Neural crest cell (in vitro differentiated cells): ENCODE measurements at places on chromosomes 3 and 15.

DNA sequence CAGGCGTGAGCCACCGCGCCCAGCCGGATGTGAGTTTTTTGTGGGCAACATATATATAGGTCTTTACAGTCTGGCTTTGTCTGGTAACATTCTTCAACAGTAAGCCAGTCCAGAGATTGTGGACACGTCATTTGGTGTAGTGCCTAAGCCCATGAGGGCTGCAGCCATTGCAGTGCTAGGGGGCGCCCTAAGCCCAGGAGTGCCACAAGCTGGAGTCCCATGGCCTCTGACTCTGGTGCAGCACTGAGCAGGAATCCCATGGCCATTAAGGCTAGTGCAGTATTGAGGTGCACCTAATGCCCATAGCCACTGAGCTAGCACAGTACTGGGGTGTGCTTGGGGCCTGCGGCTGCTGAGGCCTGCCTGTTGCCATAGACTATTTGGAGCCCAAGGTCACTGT, 136.4 kb upstream of the NDN start:
- no peak for DNase-seq
- H3K4me1 ChIP-seq = no peaks in the 10 kb centered on the region
- no peak overlapping the region for H3K4me3 ChIP-seq
- H3K27ac ChIP-seq = no peak overlapping the region

- peaks cover 3% of the 10 kb centered on the region for H3K36me3 ChIP-seq
- H3K27me3 ChIP-seq = no peaks in the 10 kb centered on the region
- no peaks in the 10 kb centered on the region for H3K4me1 ChIP-seq
- H3K27ac ChIP-seq = no peak overlapping the region
- no peak overlapping the region for H3K4me3 ChIP-seq
These were observed 1028.7 kb downstream of the NTRK3 start for GRCh38 chr15:87227846-87228245.

GRCh38 chr3:124444896-124445295, 285.4 kb upstream of the UMPS start:
- H3K27ac ChIP-seq = no peak overlapping the region
- peaks cover 2% of the 10 kb centered on the region for H3K4me1 ChIP-seq
- peaks cover 16% of the 10 kb centered on the region for H3K36me3 ChIP-seq
- H3K4me3 ChIP-seq = no peak overlapping the region
- no peak for DNase-seq

- DNase-seq = no peak
- no peaks in the 10 kb centered on the region for H3K27me3 ChIP-seq
- no peak overlapping the region for H3K27ac ChIP-seq
- no peak overlapping the region for H3K4me3 ChIP-seq
These were observed 18.3 kb upstream of the CFAP100 start for GRCh38 chr3:126376444-126376843.

DNA sequence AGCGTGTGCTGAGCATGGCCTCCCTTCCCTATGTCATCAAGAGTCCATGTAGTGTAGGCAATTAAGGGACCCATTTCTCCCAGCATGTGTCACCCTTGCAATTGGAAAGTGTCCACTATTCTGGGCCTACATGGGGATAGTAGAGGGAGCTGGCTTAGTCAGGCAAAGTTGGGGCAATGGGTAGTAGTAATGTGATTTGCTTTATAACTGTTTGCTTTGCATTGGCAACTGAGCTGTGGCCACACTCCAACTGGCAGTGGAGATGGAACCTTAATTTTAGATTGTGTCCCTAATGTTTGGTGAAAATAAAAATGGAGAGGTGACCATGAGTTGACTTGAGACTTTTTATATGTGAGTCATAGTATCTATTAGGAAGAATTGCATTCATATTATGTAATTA, 97.7 kb upstream of the SAMMSON start:
- H3K27ac ChIP-seq = peak overlapping the region; percentile 48
- DNase-seq = no peak
- H3K4me3 ChIP-seq = no peak overlapping the region
- H3K27me3 ChIP-seq = peaks cover 11% of the 10 kb centered on the region

- H3K27ac ChIP-seq = peak within 1 kb of the TSS; percentile 98
- peaks cover 2% of the 10 kb centered on the region for H3K27me3 ChIP-seq
- peak; percentile 91 for DNase-seq
- peaks cover 54% of the 10 kb centered on the region for H3K4me1 ChIP-seq
- peak within 1 kb of the TSS; percentile 99 for H3K4me3 ChIP-seq
- H3K36me3 ChIP-seq = peaks cover 9% of the 10 kb centered on the region
These were observed at the start of gene UQCC5 for GRCh38 chr3:52536369-52537164. Gene UQCC5 (plus strand): TSS chr3:52536605. CDS start chr3:52536756, 151 bp downstream.

GRCh38 chr15:70420086-70420947, 322.6 kb upstream of the TLE3 start:
- H3K27ac ChIP-seq = no peak overlapping the region
- H3K4me3 ChIP-seq = no peak overlapping the region
- peak; percentile 20 for DNase-seq
- H3K4me1 ChIP-seq = peaks cover 21% of the 10 kb centered on the region
- H3K36me3 ChIP-seq = no peaks in the 10 kb centered on the region

GRCh38 chr3:109018828-109019227, 65.1 kb upstream of the GUCA1C start:
- H3K27ac ChIP-seq = no peak overlapping the region
- H3K27me3 ChIP-seq = no peaks in the 10 kb centered on the region
- H3K4me3 ChIP-seq = no peak overlapping the region
- no peak for DNase-seq

GRCh38 chr3:36957862-36958686, 13.2 kb upstream of the TRANK1 start:
- no peak overlapping the region for H3K4me3 ChIP-seq
- H3K4me1 ChIP-seq = peaks cover 4% of the 10 kb centered on the region
- H3K36me3 ChIP-seq = no peaks in the 10 kb centered on the region
- no peak overlapping the region for H3K27ac ChIP-seq
- DNase-seq = no peak

DNA sequence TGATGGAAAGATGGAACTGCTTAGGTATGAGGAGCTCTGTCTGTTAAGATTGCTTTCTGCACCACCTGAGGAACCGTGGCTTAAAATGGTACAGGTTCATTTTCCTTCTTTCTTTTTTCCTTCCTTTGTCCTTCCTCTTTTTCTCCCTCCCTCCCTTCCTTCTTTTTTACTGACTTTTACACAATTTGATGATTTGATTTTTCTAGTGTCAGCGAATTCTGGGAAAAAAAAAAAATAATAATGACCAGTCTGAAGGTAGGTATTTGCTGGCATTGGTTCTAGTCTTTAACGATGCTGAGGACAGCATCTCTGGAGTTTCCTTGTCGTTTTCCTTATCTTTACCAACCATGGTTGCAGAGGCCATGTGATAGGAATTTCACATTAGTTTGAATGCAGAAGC, 613.5 kb downstream of the EDEM1 start:
- DNase-seq = no peak
- H3K36me3 ChIP-seq = no peaks in the 10 kb centered on the region
- no peak overlapping the region for H3K4me3 ChIP-seq
- H3K27ac ChIP-seq = no peak overlapping the region
- H3K4me1 ChIP-seq = no peaks in the 10 kb centered on the region

DNA sequence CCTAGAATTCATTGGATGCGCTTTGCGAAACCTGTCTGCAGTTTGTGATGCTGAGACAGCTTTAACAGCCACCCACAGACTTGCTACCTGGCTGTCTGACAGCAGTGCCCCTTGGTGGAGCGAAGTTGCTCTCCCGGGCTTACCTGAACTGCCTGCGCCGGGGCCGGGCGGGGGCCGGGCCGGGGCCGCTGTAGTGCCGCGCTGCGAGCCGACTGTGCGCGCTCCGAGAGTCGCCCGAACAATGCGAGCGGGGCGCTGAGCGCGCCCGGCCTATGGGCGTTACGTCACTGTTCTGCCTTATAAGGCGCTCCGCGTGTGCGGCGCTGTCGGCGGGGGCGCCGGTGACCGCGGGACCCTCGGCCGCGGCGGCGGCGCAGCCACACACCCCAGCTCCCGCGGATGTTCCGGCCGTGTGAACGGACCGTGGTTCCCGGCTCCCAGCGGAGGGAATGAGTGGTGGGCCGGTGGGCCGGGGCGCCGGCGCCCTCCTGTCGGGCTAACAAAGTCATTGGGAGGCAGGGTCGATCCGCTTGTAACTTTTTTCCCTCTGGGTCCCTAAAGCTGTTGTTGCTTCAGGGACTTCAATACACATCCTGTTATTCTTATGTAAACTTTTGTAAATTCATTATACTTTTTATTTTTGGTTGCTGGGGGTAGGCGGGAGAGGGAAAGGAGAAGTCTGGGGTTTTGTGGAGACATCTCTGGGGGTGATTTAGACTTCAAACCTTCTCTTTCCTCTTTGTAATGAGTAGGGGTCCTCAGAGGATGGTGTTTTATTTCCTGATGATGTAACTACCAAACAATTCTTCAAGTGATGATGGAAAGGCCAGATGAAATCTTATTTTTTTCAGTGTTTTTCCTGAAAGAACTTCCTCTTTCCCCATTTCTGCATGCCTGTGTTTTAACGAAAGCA, 58.5 kb downstream of the CMSS1 start:
- peak overlapping the region; percentile 96 for H3K27ac ChIP-seq
- H3K27me3 ChIP-seq = no peaks in the 10 kb centered on the region
- peak; percentile 73 for DNase-seq
- peak overlapping the region; percentile 95 for H3K4me3 ChIP-seq

- peaks cover 56% of the 10 kb centered on the region for H3K4me1 ChIP-seq
- no peak for DNase-seq
- no peaks in the 10 kb centered on the region for H3K36me3 ChIP-seq
- H3K4me3 ChIP-seq = no peak overlapping the region
These were observed 11.7 kb downstream of the ITGA11 start for GRCh38 chr15:68420186-68420684.

GRCh38 chr3:140341203-140341602, 336.7 kb upstream of the TRIM42 start:
- DNase-seq = no peak
- no peak overlapping the region for H3K27ac ChIP-seq
- H3K27me3 ChIP-seq = no peaks in the 10 kb centered on the region
- no peak overlapping the region for H3K4me3 ChIP-seq
- H3K36me3 ChIP-seq = no peaks in the 10 kb centered on the region

DNA sequence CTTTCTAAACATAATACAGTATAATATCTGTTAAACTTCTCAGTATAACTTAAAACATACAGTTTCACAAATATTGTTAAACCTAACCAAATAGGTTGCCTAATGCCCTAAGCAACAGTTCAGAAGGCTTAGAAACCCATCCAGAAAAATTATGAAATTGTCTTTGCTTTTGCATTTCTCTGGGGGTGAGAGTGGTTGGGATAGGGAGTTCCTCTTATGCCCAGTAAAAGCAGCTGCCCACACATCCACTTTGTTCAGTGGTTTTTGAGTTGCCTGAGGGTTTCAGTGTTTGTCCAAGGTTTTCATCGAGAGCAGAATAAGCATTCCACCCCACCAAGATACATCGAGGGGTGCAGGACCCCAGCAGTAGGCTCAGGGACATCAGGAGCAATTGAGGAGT, 179.4 kb downstream of the CDIN1 start:
- no peaks in the 10 kb centered on the region for H3K27me3 ChIP-seq
- peaks cover 9% of the 10 kb centered on the region for H3K4me1 ChIP-seq
- H3K4me3 ChIP-seq = no peak overlapping the region

DNA sequence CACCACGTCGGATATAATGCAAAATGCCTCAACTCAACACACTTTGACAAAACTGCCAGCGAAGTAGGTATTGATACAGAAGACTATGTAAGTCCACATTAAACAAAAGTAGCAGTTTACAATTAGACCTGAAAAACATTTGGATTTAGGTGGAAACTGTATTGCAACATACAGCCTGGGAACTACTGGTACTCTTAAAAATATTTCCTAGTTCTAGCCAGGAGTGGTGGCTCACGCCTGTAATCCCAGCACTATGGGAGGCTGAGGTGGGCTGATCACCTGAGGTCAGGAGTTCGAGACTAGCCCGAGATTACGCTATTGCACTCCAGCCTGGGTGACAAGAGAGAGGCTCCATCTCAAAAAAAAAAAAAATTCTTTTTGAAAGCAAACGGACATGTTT, 246.2 kb downstream of the ZBTB20 start:
- no peaks in the 10 kb centered on the region for H3K36me3 ChIP-seq
- H3K4me1 ChIP-seq = peaks cover 49% of the 10 kb centered on the region
- H3K27ac ChIP-seq = no peak overlapping the region
- no peak overlapping the region for H3K4me3 ChIP-seq

GRCh38 chr15:88288661-88289060, 32.1 kb upstream of the NTRK3 start:
- no peaks in the 10 kb centered on the region for H3K36me3 ChIP-seq
- peaks cover 5% of the 10 kb centered on the region for H3K4me1 ChIP-seq
- peaks cover 46% of the 10 kb centered on the region for H3K27me3 ChIP-seq
- no peak for DNase-seq
- no peak overlapping the region for H3K27ac ChIP-seq
- H3K4me3 ChIP-seq = no peak overlapping the region

- DNase-seq = no peak
- H3K36me3 ChIP-seq = no peaks in the 10 kb centered on the region
- no peak overlapping the region for H3K4me3 ChIP-seq
- peaks cover 17% of the 10 kb centered on the region for H3K4me1 ChIP-seq
- peaks cover 6% of the 10 kb centered on the region for H3K27me3 ChIP-seq
- H3K27ac ChIP-seq = no peak overlapping the region
These were observed 14.1 kb upstream of the ETV5 start for GRCh38 chr3:186123012-186123411.

DNA sequence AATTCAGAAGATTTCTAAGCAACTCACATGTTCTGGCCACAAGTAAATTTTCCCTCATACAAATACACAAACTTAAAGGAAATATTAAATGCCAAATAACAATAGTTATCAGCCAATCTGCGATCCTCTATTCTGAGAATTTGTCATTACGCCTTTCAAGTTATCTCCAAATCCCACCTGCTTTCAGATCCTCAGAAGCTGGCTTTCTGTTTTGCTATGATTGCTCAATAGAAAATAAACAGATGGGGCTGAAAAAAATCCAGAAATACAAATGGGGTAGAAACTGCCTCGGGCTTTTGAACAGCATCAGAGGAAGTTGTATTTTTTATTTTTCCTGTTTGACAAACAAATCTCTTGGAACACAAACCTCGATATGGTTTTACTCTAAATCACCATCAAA, 74.0 kb upstream of the CNTN4 start:
- H3K4me1 ChIP-seq = peaks cover 12% of the 10 kb centered on the region
- H3K27me3 ChIP-seq = no peaks in the 10 kb centered on the region
- no peak for DNase-seq
- no peaks in the 10 kb centered on the region for H3K36me3 ChIP-seq
- no peak overlapping the region for H3K27ac ChIP-seq
- H3K4me3 ChIP-seq = no peak overlapping the region

- H3K4me1 ChIP-seq = no peaks in the 10 kb centered on the region
- H3K36me3 ChIP-seq = no peaks in the 10 kb centered on the region
- DNase-seq = no peak
- H3K27ac ChIP-seq = no peak overlapping the region
- H3K27me3 ChIP-seq = no peaks in the 10 kb centered on the region
- H3K4me3 ChIP-seq = no peak overlapping the region
These were observed 17.4 kb upstream of the FHIT start for GRCh38 chr3:61268644-61269043.

- no peak overlapping the region for H3K27ac ChIP-seq
- H3K4me3 ChIP-seq = no peak overlapping the region
- no peaks in the 10 kb centered on the region for H3K36me3 ChIP-seq
- peaks cover 5% of the 10 kb centered on the region for H3K4me1 ChIP-seq
- no peaks in the 10 kb centered on the region for H3K27me3 ChIP-seq
These were observed 179.7 kb downstream of the ADAMTS9 start for GRCh38 chr3:64508140-64508539.
